ENCODE measurements at places on chromosomes 3 and 15.

DNA sequence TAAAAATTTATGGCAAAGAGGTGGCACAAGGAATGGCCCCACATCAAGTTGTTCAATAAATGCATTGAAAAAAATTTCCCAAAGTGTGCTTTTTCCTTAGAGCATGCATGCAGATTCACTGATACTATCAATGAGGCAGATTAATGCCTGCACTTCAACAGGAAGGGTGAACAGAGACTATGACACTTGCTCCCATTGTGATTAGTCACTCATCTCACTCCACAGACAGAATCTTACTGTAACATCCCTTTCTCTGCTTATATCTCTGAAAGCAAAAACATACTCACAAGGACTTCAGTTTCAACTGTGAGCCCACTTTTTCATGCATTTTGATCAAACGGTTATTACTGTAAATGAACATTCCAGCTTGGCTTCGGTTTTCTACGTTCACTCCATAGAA is 60.9 kb downstream of the MORC1 start:
- no peak for DNase-seq

DNA sequence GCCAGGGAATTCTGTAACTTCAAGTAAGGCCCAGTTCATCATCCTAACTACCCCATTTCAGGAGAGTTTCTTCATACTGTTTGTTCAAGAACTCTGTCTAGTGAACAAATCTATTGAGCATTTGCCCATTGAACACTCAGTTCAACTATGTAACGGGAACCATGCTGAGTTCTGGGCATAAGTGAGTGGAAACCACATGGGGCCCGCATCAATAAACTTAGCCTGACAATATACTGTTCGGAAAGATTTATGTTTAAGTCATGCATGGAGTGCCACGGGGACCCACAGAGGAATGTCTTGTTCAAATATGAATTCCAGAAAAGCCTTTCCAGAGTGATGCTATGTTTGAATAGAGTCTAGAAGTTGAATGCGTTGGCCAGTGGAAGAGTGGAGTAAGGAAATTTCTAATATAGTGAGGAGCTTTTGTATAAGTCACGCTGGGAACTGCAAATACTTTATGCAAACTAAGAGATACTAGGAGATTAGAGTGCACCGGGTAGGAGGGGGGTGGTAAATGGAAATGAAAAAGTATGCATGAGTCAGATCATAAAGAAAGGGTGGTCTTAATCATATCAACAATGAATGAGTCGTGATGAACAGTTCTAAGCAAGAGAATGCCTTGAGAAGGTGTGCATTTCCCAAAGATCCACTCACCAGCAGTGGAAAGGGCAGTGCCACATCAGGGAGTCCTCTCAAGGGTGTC is 279.8 kb downstream of the VPS13C start:
- DNase-seq = no peak

GRCh38 chr15:69661446-69661845 is 208.8 kb downstream of the RPLP1 start:
- DNase-seq = no peak

- DNase-seq = no peak
Observed at GRCh38 chr3:10556312-10556711, 50.9 kb upstream of the ATP2B2 start.

DNA sequence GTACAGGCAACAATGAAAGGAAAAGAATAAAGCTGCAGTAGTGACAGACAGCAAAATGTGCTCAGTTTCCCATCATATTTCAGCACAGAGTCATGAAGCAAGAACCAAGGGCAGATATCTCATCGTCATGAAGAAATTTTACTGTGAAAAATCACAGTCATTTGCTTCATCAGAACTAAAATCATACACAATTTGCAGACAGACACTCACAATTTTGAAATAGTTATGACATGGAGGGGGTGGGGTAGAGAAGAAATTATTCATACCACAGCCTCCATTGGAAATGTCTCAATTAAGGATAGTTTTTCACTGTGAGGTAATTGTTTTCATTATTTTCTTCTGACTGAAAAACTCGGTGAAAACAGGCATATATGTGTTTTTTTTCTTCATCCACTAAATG is 78.8 kb upstream of the CNTN3 start:
- DNase-seq = no peak
